Activated CD8-positive, alpha-beta memory T cell treated with anti-CD3 and anti-CD28 coated beads, Interleukin-2, amount 10 ng/mL, durations not matched to agents 7 days and 5 days (primary cell): ENCODE measurements at places on chromosomes 4 and X. TPM values are rescaled to one million over a fixed set of nuclear protein-coding genes. Genes with fewer than 3 reads are reported as not detected.

The CLDN22 gene
- not detected for total RNA-seq

The TCP11X2 gene
- not detected for total RNA-seq

The NCAPG gene
- total RNA-seq: 102 TPM

The MORC4 gene
- total RNA-seq: 8.4 TPM

The NAP1L5 gene
- total RNA-seq: 4.3 TPM

The SMC1A gene
- total RNA-seq: 171 TPM

DNA sequence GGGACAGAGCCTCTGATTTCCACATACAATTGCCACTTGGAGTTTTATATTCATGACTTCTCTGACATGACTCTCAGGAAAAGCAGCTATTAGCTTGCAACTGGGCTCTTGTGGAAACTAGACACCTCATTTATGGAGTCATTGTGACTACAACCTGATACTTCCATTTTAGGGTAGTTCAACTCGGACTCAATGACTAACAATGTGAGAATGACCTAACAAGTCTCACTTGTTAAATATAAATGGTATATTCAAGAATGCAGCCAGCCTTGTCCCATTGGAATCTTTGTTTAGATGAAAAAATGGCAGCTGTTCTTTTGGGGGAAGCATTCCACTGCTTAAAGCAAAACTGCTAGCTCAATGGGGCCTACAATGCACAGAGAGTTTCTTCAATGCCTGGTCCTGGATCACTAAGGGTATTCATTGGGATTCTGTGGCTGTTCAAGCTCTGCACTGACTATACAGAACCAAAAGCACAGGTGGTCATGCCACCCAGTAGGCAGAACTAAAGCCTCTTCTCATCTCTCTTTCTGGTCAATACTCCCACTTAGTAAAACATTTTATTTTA lies 36.5 kb upstream of the GLRA3 start:
- DNase-seq: no peak

- no peak for DNase-seq
These were observed at the start of gene MGAT4D for GRCh38 chr4:140497747-140498636. Gene MGAT4D, minus strand, starts transcription at chr4:140498293. Its CDS starts 71 bp downstream, at chr4:140498222.

DNA sequence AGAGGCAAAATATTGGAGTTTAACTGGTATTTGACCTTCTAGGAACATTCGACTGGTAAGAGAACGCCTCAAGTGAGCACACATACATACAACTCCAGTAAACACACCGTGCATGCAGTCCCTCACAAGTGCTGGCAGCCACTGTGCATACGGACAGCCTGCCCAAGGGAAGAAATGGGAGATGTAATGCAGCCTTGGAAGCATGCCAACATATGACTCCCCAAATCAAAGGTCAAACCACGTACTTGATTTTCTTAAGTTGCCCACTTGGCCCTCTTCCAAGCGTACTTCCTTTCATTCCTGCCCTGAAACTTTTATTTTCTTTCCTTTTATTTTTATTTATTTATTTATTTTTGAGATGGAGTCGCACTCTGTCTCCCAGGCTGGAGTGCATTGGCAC lies 206.6 kb downstream of the SPRY1 start:
- DNase-seq: no peak

DNA sequence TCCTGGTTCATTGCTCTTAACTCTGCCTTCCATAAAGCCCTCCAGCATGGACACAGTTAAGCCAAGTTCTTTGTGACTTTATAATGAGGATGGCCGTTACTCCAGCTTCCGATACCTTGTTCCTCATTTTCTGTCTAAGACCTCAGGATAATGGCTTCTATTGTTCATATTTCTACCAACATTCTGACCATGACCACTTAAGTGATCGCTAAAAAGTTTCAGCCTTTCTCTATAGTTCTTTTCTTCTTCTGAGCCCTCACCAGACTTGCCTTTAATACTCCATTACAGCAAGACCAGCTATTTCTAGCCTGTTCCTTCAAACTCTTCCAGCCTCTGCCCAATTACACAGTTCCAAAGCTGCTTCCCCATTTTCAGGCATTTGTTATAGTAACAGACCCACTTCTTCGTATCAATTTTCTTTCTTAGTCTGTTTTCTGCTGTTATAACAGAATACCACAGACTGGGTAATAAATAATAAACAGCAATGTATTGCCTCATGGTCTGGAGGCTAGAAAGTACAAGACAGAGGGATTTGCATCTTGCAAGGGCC lies 12.3 kb downstream of the RNF175 start:
- DNase-seq: no peak

DNA sequence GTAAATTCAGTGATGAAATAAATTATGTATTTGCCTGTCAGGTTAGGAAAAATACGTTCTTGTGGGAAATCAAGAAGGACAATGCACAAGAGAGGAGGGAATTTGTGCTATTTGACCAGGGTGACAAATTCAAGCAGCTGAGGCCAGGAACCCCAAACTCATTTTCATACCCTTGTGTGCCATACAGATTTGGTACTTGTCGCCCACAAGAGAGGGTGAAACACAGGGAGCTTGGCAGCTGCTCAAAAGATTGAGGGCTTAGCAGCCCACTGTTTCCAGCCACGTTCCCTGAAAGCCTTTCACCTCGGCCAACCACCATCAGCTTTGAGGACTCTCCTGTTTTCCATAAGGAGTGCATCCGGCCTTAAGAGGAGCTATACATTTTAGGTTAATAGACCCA lies 111.2 kb downstream of the COL25A1 start:
- DNase-seq: no peak

DNA sequence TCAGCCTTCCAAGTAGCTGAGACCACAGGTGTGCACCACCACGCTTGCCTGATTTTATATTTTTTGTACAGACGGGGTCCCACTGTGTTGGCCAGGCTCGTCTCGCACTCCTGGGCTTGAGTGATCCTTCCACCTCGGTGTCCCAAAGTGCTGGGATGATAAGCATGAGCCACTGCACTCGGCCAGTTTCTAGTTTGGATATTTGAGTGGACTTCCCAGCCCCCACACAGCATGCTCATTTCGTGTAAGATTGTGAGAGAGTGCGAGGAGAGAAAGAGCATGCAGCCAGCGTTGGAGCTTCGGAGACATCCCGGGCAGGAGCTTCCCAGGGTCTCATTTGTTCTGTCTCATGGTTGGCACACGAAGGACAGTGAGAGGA lies 31.8 kb downstream of the ARSD start:
- DNase-seq: no peak

DNA sequence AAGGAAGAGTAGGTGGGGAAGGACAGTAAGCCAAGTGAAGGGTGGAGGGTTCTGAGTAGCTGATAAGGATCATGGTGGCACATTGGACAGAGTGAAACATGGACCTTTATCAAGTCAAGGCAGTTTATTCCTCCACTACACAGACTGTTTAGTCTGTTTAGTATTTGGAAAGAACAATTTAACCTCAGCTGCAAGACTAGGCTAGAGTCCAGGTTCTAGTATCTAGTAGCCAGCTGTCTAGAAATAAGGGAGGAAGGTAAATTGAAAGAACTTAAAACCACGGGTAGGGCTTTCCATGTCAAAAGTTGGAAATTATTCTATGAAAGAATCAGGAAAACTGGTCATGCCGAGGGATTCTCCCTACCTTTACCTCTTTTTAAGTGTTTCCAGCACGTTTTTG lies 140.1 kb upstream of the MED14 start:
- DNase-seq: no peak

DNA sequence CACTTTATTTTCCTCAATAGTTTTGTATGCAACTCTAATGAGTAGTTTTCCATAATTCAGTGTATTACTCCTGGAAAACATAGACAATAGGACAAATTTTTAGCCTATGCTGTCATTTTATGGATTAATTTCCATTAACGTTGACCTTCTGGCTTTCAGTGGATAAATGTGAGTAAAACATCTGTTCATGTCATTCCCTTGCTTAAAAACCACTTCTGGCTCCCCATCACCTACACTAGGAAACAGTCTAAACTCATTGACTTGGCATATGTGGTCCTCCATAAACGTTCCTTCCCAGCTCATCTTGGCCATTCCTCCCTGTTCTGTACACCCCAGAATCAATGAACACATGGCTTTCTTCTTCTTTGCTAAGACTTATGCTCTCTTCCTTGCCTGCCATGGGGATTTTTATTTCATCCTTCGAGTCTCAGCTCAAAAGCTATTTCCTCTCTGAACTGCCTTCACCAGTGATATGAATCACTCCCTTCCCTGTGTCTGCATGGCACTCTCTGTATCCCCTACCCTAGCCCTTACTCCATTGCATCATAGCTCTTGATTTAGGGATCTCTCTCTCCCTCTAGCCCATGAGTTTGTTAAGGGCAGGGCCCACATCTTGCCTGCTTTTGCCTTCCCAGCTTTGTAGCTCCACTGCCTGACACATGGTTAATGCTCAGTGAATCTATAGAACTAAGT lies 34.8 kb downstream of the DOCK11 start:
- no peak for DNase-seq

GRCh38 chrX:150770623-150771022 lies 77.4 kb downstream of the MTMR1 start:
- DNase-seq: no peak

- DNase-seq: no peak
These were observed 23.3 kb upstream of the ANTXR2 start for GRCh38 chr4:80096175-80096850.

- no peak for DNase-seq
These were observed 492.6 kb downstream of the BCOR start for GRCh38 chrX:39605183-39605582.
